ENCODE measurements at places on chromosomes 4 and X.
A peak's percentile ranks its signal among the peaks of the same experiment; 100 is the strongest.

GRCh38 chr4:141329174-141329569 lies 108.5 kb downstream of the ZNF330 start:
- no peaks in the 10 kb centered on the region for H3K4me1 ChIP-seq
- H3K36me3 ChIP-seq: no peaks in the 10 kb centered on the region
- no peak overlapping the region for H3K27ac ChIP-seq
- DNase-seq: no peak
- H3K27me3 ChIP-seq: peaks cover 29% of the 10 kb centered on the region
- H3K4me3 ChIP-seq: no peak overlapping the region

DNA sequence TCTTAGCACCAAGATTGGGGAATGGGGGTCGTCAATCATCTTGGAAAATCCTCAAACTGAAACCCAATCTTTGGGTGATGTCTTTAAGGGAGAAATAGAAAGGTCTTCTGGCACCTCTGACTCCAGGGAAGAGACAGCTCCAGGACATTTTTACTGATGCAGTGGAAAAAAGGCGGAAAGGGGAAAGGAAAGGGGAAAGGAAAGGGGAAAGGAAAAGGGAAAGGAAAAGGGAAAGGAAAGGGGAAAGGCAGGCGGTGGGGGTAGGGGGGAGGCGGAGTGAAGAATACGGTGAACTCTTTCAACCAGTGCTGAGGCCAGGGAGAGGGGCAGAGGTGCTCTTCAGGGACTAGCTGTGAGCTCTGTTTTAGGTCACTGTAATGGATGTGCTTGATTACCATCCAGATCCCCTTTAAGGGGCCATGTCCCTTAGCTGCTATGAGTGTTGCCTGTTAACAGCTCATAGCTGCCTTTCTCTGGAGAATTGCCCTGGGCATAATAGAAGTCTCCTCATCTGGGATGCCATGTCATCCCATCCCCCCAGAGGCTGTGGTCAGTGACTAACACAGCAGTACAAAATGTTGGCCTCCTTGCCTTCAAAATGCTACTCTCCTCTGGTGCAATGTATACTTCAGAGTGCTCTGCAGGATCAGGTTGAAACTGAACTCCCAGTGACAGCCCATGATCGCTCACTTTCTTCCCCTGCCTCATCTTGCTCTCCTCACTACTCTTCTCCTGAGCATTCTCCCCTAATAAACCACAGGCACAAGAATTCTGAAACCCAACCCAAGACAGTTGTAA lies 92.4 kb upstream of the AP1S2 start:
- H3K27ac ChIP-seq: no peak overlapping the region
- H3K4me3 ChIP-seq: no peak overlapping the region
- no peaks in the 10 kb centered on the region for H3K36me3 ChIP-seq
- no peak for DNase-seq
- no peaks in the 10 kb centered on the region for H3K27me3 ChIP-seq

GRCh38 chr4:2694691-2695090 lies 61.4 kb downstream of the TNIP2 start:
- peaks cover 5% of the 10 kb centered on the region for H3K4me1 ChIP-seq
- H3K4me3 ChIP-seq: no peak overlapping the region
- peaks cover 62% of the 10 kb centered on the region for H3K36me3 ChIP-seq
- H3K27me3 ChIP-seq: no peaks in the 10 kb centered on the region
- H3K27ac ChIP-seq: no peak overlapping the region

DNA sequence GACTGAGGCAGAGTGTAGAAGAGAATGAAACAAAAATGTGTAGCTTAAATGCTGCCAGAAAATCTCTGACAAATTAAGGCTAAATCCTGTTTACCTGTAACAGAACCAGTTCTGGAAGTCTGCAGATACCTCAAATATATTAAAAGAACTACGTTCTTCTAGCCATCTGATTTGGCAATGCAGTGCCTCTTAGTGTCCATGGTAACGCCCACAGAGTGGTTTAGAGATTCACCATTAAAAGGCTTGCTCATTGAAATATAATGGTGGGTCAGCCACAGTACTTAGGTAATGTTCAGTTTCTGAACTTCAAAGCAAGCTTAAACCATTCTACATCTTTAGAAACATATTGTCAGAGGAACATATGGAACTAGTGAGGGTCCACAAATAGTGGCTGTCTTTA lies 23.2 kb upstream of the LUZP4 start:
- H3K27ac ChIP-seq: no peak overlapping the region
- DNase-seq: no peak
- no peak overlapping the region for H3K4me3 ChIP-seq
- H3K36me3 ChIP-seq: no peaks in the 10 kb centered on the region

- no peak for DNase-seq
- H3K27ac ChIP-seq: no peak overlapping the region
- H3K4me3 ChIP-seq: no peak overlapping the region
- H3K27me3 ChIP-seq: no peaks in the 10 kb centered on the region
Observed at GRCh38 chr4:56570041-56570440, 64.5 kb downstream of the ARL9 start.

- no peaks in the 10 kb centered on the region for H3K27me3 ChIP-seq
- DNase-seq: no peak
- H3K36me3 ChIP-seq: peaks cover 9% of the 10 kb centered on the region
Observed at GRCh38 chr4:40608628-40609027, 21.0 kb downstream of the RBM47 start.

- H3K36me3 ChIP-seq: no peaks in the 10 kb centered on the region
- no peak overlapping the region for H3K4me3 ChIP-seq
- no peak for DNase-seq
Observed at GRCh38 chr4:8105306-8106100, 53.1 kb downstream of the ABLIM2 start.

GRCh38 chr4:56799161-56799759 lies 22.2 kb downstream of the SPINK2 start:
- peaks cover 32% of the 10 kb centered on the region for H3K27me3 ChIP-seq
- peaks cover 19% of the 10 kb centered on the region for H3K4me1 ChIP-seq
- no peak for DNase-seq
- H3K4me3 ChIP-seq: peak overlapping the region; percentile 92
- no peaks in the 10 kb centered on the region for H3K36me3 ChIP-seq

DNA sequence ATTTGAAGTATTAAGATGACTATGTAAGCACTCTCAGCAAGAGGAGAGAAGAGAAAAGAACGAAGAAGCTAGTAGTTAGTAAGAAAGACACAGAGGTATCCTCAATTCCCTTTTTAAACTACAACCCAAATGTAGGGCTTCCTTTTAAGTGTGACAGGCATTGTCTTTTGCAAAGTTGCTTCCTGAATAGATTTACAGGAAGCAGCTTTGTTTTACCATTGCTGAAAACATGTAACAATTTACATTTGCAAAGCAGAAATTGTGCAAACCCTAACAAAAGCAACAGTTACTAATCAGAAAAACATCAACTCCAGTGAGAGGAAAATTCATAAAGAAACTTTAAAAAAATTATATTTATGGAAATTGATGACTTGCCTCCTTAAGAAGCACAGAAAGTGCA lies 96.4 kb downstream of the FAM13A start:
- H3K36me3 ChIP-seq: no peaks in the 10 kb centered on the region
- H3K4me1 ChIP-seq: peaks cover 7% of the 10 kb centered on the region
- no peak for DNase-seq
- no peak overlapping the region for H3K4me3 ChIP-seq
- H3K27me3 ChIP-seq: no peaks in the 10 kb centered on the region

GRCh38 chr4:657338-657833 lies 16.7 kb downstream of the ATP5ME start:
- peaks cover 3% of the 10 kb centered on the region for H3K36me3 ChIP-seq
- no peaks in the 10 kb centered on the region for H3K4me1 ChIP-seq
- no peak for DNase-seq
- H3K4me3 ChIP-seq: no peak overlapping the region
- H3K27ac ChIP-seq: no peak overlapping the region

GRCh38 chrX:23656091-23656490 lies 11.2 kb upstream of the PRDX4 start:
- DNase-seq: no peak
- H3K4me1 ChIP-seq: no peaks in the 10 kb centered on the region
- H3K36me3 ChIP-seq: no peaks in the 10 kb centered on the region
- peaks cover 3% of the 10 kb centered on the region for H3K27me3 ChIP-seq
- no peak overlapping the region for H3K4me3 ChIP-seq

DNA sequence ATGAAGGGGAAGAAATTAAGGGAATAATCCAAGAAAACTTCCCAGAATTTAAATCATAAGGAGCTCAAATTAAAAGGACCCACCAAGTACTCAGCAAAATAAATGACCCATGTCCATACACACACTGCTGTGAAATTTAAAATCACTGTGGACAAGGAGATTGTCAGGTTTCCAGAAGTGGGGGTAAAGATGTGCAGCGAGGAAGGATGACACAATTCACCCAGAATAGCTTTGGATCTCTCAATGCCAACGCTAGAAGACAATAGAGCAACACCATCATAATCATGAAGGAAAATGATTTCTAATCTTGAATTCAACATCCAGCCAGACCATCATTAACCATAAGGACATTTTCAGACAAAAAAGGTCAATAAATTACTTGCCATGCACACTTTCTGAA lies 65.7 kb downstream of the CASK start:
- H3K4me1 ChIP-seq: peaks cover 3% of the 10 kb centered on the region
- no peaks in the 10 kb centered on the region for H3K27me3 ChIP-seq
- H3K4me3 ChIP-seq: no peak overlapping the region

GRCh38 chrX:26032111-26032912 lies 105.8 kb upstream of the MAGEB18 start:
- no peaks in the 10 kb centered on the region for H3K27me3 ChIP-seq
- H3K4me1 ChIP-seq: no peaks in the 10 kb centered on the region
- no peaks in the 10 kb centered on the region for H3K36me3 ChIP-seq
- DNase-seq: no peak
- no peak overlapping the region for H3K27ac ChIP-seq

DNA sequence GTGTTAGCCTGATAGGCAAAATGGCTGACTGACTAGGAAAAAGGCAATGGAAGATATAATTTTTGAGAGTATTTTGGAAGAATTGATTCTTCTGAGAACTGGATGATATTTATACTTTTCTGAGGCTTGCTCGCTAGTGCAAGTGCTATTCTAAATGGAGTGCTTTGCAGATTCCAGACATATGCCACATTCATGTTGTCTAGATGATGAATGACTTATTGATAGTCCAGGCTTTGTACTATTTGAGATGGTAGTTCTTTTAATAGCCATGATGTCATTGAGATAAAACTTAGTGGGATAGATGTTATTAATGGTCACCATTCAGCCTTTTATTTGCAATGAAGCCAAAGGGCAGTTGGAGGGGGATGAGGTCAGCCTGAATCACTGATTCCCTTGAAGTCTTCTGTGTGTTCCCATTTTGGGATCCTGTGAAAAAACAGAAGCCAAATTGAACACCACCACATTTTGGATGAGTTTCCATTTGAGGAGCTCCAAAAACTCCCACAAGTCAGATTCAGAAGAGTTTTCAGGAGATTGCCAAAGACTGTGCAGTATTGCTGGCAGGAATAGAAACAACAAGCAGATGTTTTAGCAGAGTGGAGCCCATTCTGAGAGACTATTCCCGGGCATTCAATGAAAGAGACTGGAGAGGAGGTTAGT lies 184.1 kb downstream of the IL1RAPL2 start:
- no peaks in the 10 kb centered on the region for H3K4me1 ChIP-seq
- DNase-seq: no peak
- H3K27me3 ChIP-seq: no peaks in the 10 kb centered on the region
- no peak overlapping the region for H3K27ac ChIP-seq
- no peaks in the 10 kb centered on the region for H3K36me3 ChIP-seq

DNA sequence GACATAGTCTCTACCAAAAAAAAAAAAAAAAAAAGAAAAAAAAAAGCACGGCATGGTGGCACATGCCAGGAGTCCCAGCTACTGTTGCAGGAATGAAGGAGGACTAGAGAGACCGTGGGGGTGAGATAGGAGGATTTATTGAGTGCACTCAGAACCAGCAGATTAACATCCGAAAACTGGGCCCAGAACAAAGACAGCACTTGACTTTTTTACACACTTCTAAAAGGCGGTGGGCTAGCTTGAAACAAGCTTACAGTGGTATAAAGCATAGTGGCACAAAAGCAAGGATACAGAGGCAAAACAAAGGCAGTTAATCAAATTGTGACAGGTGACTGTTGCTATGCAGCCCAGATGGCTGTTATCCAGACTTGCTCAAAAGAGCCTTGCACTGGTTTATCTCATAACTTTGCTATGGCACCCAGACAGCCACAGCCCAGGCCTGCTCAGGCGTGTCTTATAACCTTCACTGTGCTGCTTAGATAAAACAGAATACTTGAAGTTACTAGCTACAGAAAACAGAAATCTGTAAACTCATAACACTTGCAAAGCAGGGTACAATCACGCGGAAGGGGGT lies 9.9 kb upstream of the PI4K2B start:
- H3K27ac ChIP-seq: no peak overlapping the region
- H3K4me1 ChIP-seq: no peaks in the 10 kb centered on the region
- H3K36me3 ChIP-seq: peaks cover 23% of the 10 kb centered on the region
- no peaks in the 10 kb centered on the region for H3K27me3 ChIP-seq
- no peak for DNase-seq

DNA sequence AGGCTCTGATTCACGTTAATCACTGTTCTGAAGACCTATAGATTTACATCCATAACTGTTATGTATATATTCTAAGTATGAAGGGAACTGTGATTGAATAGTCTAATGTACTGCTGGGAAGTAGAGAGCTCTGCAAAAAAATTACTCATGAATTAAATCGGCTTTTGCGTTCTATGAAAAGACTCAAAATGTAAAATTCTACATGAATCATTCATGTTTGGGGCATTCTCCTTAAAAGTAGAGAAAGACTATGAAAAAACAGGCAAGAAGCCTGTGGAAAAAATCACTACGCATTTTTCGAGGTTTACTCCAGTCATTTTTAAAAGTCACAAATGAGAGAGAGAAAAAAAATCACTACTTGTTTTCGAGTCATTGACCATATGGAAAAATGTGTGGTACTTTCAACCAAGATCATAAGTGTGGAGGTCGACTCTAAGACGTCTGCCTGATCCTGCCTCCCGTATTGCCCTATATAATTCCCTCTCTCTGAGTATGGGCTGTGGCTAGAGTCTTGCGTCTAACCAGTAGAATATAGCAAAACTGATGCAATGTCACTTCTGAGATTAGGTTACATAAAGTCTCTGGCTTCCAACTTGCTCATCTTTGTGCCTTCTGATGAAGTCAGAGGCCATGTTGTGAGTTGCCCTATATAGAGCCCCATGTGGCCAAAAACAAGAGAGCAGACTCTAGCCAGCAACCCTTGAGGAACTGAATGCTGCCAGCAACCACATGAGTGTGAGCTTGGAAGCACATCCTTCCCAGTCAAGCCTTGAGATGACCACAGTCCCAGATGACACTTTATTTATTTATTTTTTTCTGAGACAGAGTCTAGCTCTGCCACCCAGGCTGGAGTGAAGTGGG lies 32.1 kb upstream of the VEGFD start:
- H3K27me3 ChIP-seq: no peaks in the 10 kb centered on the region
- peaks cover 7% of the 10 kb centered on the region for H3K36me3 ChIP-seq
- no peak overlapping the region for H3K27ac ChIP-seq
- no peaks in the 10 kb centered on the region for H3K4me1 ChIP-seq
- no peak overlapping the region for H3K4me3 ChIP-seq

Measured in T-helper 2 cell treated with Interferon-gamma antibody and Interleukin-4, amounts not matched to agents 5 μg/mL and 100 μg/mL, for 36 hours (primary cell).